ENCODE measurements at places on chromosomes 6 and 20. TPM values are rescaled to one million over a fixed set of nuclear protein-coding genes. Genes with fewer than 3 reads are reported as not detected.

Gene BFSP1
- 6.0 TPM for total RNA-seq

Gene SYTL3
- 6.5 TPM for total RNA-seq

Gene FOXS1
- total RNA-seq = not detected

Gene NKX2-4
- not detected for total RNA-seq

Gene RAET1E
- 6.0 TPM for total RNA-seq

Gene TSHZ2
- 2.2 TPM for total RNA-seq

Gene PDRG1
- 4.8 TPM for total RNA-seq

Gene FOXA2
- 4.8 TPM for total RNA-seq

Gene ARFGEF2
- 37.1 TPM for total RNA-seq

Gene BNIP5
- not detected for total RNA-seq

Gene ECT2L
- total RNA-seq = under 0.01 TPM
